ENCODE measurements at places on chromosomes 11 and 22.

GRCh38 chr11:83122766-83123165 lies 34.2 kb upstream of the PCF11 start:
- no peak for DNase-seq

DNA sequence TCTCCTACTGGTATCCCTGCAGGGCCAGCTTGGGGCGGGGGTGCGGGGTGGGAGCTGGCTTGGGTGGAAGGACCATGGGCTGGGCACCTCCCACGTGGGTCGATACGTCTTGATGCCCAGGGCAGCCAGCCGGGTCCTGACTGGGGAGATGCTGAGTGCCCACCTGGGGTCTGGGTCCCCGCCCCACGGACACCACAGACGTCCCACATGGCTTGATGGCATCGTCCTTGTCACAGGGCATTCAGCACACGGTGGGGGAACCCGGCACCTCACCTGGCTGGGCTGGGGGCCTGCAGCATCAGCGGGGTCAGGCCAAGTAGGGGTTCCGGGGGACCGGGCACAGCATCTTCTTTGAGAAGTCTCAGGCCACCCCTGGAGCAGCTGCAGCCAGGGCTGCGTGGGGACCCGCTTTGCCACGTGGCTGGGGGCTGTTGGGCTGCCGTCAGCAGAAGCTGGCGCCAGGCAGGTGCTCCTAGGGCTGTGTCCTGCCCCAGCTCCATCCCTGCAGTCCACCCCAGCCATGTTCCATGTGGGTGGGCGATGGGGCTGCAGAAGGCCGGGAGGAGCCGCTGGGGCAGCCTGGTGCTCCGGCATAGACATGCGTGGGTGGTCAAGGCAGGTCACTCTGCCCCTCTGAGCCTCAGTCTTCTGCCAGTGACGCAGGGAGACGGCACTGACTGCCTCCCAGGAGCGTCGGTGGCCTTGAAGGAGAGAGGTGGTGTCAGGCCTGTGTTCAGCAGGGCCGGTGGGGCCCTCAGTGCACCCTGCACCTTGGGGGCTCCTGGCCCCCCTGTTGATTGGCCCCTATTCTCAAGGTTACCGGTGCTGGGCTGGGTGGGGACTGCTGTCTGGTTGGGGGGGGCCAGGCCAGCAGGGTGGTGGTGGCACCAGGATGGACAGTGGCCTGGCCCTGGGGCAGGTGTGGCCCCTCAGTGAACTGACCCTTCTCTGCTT lies 8.4 kb downstream of the SELENOO start:
- no peak for DNase-seq

DNA sequence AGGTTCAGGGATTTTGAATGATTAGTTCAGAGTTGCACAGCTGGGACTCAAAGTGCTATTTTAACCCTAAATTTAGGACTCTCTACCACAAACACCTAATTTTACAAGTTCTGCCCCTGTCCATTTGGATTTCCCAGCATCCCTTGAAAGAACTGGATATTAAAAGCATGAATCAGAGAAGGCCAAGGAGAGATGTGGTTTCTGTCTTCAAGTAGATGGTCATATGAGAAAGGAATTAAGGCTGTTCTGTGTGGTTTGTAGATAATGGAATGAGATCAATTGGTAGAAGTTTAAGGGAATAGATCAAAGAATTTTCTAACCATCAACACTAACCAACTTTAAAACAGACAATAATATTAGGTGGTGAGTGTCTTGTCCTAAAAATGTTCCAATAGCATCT lies 106.4 kb upstream of the TENM4 start:
- DNase-seq = no peak

- no peak for DNase-seq
These were observed 5.7 kb downstream of the CDC42BPG start for GRCh38 chr11:64838600-64839334.

DNA sequence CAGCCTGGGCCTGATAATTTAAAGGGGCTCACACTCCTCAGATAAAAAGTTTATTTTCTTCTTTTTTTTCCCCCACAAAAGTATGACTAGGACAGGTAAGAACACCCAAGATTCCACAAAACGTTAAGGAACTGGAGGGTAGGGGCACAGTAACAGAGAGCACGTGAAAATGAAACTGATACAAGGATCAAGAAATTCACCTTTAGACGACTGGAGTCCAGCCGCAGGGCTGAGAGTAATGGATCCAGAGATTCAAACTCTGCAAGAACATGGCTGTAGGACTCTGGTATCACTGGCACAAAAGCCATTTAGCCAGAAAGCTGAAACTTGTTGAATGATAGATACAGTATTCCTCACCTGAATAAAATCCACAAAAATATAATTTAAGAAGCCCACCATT lies 4.4 kb downstream of the HPS5 start:
- DNase-seq = no peak

- DNase-seq = no peak
These were observed 671 bp upstream of the PICALM start for GRCh38 chr11:86069408-86070101.

DNA sequence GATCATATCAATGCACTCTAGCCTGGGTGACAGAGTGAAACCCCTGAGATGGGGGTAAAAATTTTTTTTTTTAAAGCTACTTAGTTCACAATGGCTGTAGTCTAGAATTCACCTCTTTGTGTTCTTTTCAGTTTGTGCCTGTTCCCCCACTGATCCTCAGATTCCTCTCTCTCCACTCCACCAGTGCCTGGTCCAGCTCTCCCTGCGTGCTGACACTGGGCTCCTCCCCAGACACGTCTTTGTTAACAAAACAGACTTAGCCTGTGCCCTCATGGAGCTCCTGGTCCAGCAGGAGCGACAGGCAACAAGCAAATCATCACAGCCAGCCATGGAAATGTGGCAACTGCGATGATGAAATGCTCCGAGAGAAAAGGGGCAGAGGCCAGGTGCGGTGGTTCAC lies 34.0 kb downstream of the IFT27 start:
- no peak for DNase-seq

GRCh38 chr11:45777127-45777969 lies 27.6 kb upstream of the SLC35C1 start:
- no peak for DNase-seq

GRCh38 chr22:31135706-31136105 lies 4.6 kb downstream of the PLA2G3 start:
- DNase-seq = no peak

DNA sequence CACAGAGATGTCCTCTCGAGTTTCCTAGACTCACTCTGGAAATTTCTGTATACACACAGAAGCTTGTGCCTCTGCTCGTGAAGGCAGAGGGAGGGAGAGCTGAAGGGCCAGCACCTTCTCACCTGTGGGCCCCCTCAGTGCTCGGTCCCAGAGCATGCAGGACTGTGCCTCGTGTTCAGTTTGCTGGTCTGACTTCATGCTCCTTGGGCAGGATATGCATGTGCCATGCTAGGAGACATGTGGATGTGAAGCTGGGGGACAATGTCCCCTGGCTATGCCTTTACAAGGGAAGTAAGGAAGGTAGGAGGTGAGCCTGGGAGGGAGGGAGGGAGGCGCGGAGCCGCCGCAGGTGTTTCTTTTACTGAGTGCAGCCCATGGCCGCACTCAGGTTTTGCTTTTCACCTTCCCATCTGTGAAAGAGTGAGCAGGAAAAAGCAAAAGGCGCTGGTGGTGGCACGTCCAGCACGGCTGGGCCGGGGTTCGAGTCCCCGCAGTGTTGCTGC lies 22.6 kb downstream of the NEAT1 start:
- DNase-seq = no peak

GRCh38 chr11:125111001-125111342 lies 454 bp downstream of the TMEM218 start:
- DNase-seq = no peak

DNA sequence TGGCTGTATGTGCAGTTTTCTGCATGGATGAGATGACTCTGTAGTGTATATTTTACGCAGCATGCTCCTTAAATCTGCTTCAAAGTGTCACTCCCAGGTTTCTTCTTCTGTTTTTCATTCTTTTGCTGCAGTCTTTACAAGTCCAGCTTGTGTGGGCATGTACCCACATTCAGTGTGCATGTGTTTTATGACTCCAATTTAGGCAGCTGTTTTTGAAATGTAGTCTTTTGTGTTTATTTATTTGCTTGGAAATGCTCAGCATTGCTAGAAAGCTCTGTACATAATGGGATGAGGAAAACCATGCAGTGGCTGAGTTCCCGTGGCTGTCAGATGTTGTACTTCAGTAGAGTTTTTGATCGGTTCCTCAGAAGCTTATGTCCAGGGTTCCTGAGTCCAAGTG lies 138.5 kb downstream of the ARHGAP42 start:
- no peak for DNase-seq

GRCh38 chr11:68099474-68100405 lies 21.4 kb downstream of the CHKA start:
- DNase-seq = no peak

- DNase-seq = no peak
These were observed 112.0 kb downstream of the FCHSD2 start for GRCh38 chr11:73030130-73030529.

GRCh38 chr22:50531546-50531961 lies 1.7 kb upstream of the TYMP start:
- no peak for DNase-seq

DNA sequence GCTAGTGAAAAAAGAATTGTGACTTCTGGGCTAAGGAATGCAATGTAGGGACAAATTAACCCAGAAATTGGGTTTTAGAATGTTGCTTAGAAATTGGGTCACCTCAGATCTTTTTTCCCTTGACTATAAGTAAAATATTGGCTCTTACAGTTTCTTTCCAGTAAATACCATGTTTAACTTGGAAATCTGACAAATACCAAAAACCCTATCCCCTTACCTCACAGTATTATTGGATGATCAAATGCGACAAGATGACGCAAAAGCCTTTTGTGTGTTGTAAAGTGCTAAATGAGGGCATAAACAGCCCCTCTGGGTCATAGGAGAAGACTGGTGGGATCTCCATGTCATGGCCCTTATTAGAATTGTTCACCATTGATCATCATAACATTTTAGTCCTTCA lies 6.1 kb upstream of the UPB1 start:
- no peak for DNase-seq

- DNase-seq = no peak
These were observed 50.3 kb upstream of the E2F8 start for GRCh38 chr11:19291064-19291463.
